ENCODE measurements at places on chromosomes 12 and 14.

DNA sequence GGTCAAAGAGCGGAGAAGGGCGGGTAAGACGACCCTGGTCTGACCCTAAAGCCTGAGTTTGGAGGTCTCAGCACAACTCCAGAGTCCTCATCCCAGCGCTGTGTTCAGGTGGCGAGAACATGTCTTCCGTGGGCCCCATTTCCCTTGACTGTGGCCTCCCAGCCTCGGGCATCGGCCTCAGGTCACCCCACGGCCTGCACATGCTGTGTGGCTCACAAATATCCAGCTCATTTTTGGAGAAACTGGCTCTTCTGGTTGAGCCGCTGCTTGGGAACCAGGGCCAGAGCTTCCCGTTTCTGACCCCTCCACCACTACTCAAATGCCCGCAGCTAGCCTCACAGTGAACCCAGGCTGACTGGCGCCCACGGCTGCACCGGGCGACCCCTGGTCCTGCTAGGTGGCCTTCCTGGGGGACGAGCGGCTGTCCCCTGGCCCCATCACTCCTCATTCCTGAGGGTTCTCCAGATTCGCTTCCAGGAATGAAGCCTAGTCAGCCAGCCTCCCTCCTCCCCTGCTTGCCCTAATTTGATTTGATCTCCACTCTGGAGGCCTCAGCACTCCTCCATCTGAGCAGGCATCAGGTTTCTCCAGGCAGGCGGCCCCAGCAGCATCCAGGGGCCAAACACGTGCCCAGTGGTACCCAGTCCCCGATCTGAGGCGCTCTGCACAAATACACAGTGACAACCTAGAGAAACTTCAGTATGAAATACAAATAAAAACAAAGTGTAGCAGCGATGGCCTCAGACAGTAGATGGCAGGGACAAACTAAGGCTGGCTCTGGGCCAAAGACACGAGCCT, 4.7 kb downstream of the P2RX2 start:
- no peak for DNase-seq

GRCh38 chr14:68794130-68794850, 1.4 kb upstream of the ZFP36L1 start:
- DNase-seq, result peak; percentile 79

GRCh38 chr12:52148464-52149181, 43.2 kb downstream of the KRT80 start:
- DNase-seq, result no peak

DNA sequence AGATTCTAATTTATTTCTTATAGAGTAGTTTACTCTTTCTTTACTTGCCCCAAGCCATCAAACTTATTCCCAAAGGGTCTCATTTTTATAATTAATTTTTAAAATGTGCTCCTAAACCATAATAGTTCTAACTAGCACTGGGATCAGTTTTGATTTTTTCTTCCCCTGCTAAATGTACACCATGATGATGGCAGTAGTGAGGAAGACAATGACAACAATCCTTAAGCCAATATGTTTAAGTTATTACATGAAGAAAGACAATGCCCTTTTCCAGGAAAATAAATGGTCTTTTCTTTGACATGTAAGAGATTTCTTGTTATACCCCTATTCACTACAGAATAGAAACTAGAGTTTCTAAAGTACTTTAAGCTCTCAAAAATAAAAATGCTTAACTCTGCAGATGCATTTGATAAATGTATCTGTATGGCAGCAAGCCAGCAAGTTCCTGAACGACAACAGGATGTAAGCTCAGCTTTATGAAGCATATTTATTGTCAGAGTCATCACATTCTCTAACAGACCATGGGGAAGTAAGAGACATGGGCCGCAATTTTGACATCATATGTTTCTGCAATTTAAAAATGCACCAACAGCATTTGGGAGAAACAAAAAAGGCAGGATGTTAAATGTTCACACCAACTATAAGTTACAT, 36.0 kb upstream of the SNX6 start:
- no peak for DNase-seq

GRCh38 chr12:32399370-32400113, at the start of gene FGD4:
FGD4 (plus strand) TSS chr12:32399558.
- peak; percentile 29 for DNase-seq

GRCh38 chr12:68789144-68789878, 18.7 kb upstream of the MDM2 start:
- DNase-seq, result no peak

- no peak for DNase-seq
Observed at GRCh38 chr14:51855234-51855633, 5.2 kb upstream of the GNG2 start.

DNA sequence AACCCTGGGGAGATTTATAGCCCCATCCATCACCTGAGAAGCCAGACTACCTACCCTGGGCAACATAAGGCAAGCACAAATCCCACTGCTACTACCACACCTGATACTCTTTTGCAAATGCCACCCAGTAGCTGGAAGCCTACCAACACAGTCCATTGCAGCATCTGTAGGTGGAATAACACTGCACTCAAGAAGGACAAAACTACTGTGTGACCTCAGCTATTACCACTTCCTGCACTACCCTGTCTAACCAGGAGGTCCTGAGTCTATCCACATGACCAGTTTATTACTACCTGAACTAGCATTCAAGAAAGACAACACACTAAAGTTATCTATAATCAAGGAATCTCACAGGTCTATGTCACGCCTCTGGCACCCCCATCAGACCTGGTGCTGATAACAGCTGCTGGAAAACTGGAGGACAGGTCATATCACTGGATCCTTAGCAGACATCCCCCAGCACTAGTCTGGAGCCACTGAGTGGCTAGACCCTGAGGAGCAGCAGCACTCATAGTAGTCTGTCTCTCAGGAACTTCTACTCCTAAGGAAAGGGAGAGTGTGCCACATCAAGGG, 2.9 kb upstream of the CLEC1A start:
- no peak for DNase-seq

All from stimulated activated CD8-positive, alpha-beta memory T cell treated with anti-CD3 and anti-CD28 coated beads, Interleukin-4, amount 100 ng/mL, for 24 hours (primary cell).